ENCODE measurements at places on chromosomes 12 and 14. TPM values are rescaled to one million over a fixed set of nuclear protein-coding genes. Genes with fewer than 3 reads are reported as not detected.

Gene KERA
- not detected for total RNA-seq

Gene GPR68
- 1.4 TPM for total RNA-seq

Gene GPX2
- total RNA-seq, result 171 TPM

Gene SERPINA9
- total RNA-seq, result not detected

Gene CHMP4A
- total RNA-seq, result 67.8 TPM

Gene ALG10
- total RNA-seq, result 6.3 TPM

GRCh38 chr14:40870252-40870651 lies 736.4 kb upstream of the LRFN5 start:
- no peak for DNase-seq

- DNase-seq, result no peak
Measured at GRCh38 chr12:69052613-69053408, 119.8 kb upstream of the CPM start.

GRCh38 chr12:130831876-130832405 lies 7.1 kb downstream of the STX2 start:
- DNase-seq, result no peak

- no peak for DNase-seq
Measured at GRCh38 chr12:53828598-53828997, 76.8 kb upstream of the CISTR start.

- DNase-seq, result peak; percentile 75
Measured at GRCh38 chr14:75428230-75429104, 645 bp downstream of the JDP2 start.

GRCh38 chr14:72738161-72738611 lies 155.7 kb downstream of the DPF3 start:
- no peak for DNase-seq

DNA sequence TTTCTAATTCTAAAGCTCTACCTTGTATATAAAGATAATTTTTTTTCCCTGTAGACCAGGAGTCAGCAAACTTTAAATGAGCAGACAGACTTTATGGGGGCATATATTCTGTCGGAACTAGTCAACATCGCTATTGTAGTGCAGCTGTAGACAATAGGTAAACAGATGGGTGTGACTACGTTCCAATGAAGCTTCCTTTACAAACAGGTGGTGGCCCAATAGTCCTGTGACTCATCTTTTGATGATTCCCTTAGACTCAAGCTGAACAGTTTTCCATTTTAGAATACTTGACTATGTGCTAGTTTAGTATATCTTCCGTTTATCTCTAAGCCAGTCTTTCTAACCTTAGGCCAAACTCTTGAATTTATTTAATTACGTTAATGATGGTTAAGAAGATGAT lies 16.3 kb downstream of the MUCL1 start:
- DNase-seq, result no peak

- DNase-seq, result no peak
Measured at GRCh38 chr14:94361682-94362081, 26.7 kb downstream of the SERPINA1 start.

DNA sequence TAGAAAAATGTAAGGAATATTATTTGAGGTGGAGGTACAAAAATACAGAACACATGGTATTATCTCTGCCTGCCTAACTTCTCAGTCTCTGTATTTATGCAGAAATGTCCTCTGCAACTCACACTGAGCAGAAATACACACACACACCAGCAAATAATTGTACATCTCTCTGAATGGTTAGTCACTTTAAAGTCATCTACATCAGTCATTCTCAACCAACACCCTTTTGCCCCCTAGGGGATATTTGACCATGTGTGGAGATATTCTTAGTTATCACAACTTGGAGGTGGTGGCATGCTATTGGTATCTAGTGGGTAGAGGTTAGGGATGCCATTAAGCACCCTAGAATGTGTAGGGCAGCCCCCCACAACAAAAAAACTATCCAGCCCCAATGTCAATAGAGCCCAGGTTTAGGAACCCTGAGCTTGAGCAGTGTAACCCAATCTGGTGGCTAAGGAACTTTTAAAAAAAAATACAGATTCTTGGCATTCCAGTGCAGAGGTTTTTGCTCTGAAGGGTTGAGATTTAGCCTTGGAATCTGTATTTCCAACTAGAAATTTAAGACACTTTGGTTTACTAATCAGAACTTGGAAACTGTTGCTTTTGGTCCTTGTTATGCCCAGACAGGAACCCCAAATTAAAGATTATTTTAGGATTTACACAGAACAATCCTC lies 183.8 kb downstream of the TBX5 start:
- DNase-seq, result no peak
